BJ (cell line): ENCODE measurements at places on chromosomes 6 and 20. TPM values are rescaled to one million over a fixed set of nuclear protein-coding genes. Genes with fewer than 3 reads are reported as not detected.

MEP1A gene
- not detected in 2 replicates for polyA plus RNA-seq

SRSF6 gene
- 76.1 and 121 TPM in 2 replicates for polyA plus RNA-seq

COL9A3 gene
- 0.21 and 0.34 TPM in 2 replicates for polyA plus RNA-seq

CRISP3 gene
- polyA plus RNA-seq, result not detected in 2 replicates

COL20A1 gene
- not detected in 2 replicates for polyA plus RNA-seq

HRH3 gene
- not detected in 2 replicates for polyA plus RNA-seq

CCN6 gene
- 0.07 TPM in 1 of 2 replicates, not detected in the other for polyA plus RNA-seq

ZNF451 gene
- 12.4 and 25.0 TPM in 2 replicates for polyA plus RNA-seq

VIP gene
- polyA plus RNA-seq, result 0.06 TPM in 1 of 2 replicates, not detected in the other

SS18L1 gene
- polyA plus RNA-seq, result 5.4 and 6.7 TPM in 2 replicates

MUC22 gene
- not detected in 2 replicates for polyA plus RNA-seq

NKX2-2 gene
- not detected in 2 replicates for polyA plus RNA-seq

MAK gene
- polyA plus RNA-seq, result not detected in 2 replicates

CLIC5 gene
- polyA plus RNA-seq, result not detected in 2 replicates

KIAA0408 gene
- 0.86 and 1.6 TPM in 2 replicates for polyA plus RNA-seq

CTNNBL1 gene
- 30.0 and 38.4 TPM in 2 replicates for polyA plus RNA-seq

LPA gene
- polyA plus RNA-seq, result not detected in 2 replicates

BTNL2 gene
- polyA plus RNA-seq, result not detected in 2 replicates

HLA-C gene
- 435 and 776 TPM in 2 replicates for polyA plus RNA-seq

SIRPD gene
- not detected in 2 replicates for polyA plus RNA-seq

OTOR gene
- polyA plus RNA-seq, result not detected in 2 replicates

PI16 gene
- polyA plus RNA-seq, result 0.09 and 0.21 TPM in 2 replicates

TNNC2 gene
- polyA plus RNA-seq, result 0.60 and 0.81 TPM in 2 replicates

CAGE1 gene
- not detected in 2 replicates for polyA plus RNA-seq

OR2J3 gene
- polyA plus RNA-seq, result not detected in 2 replicates

PANK2 gene
- 12.5 and 22.5 TPM in 2 replicates for polyA plus RNA-seq

SLC4A11 gene
- polyA plus RNA-seq, result 0.94 and 1.2 TPM in 2 replicates

LTA gene
- polyA plus RNA-seq, result not detected in 2 replicates

XKR7 gene
- 0.01 TPM in 1 of 2 replicates, not detected in the other for polyA plus RNA-seq

TREML1 gene
- not detected in 2 replicates for polyA plus RNA-seq

ECT2L gene
- not detected in 2 replicates for polyA plus RNA-seq

GPLD1 gene
- 0.22 and 0.47 TPM in 2 replicates for polyA plus RNA-seq

TRIM31 gene
- polyA plus RNA-seq, result not detected in 2 replicates

EBF4 gene
- polyA plus RNA-seq, result 1.2 and 1.9 TPM in 2 replicates

SLC13A3 gene
- polyA plus RNA-seq, result 3.5 and 3.7 TPM in 2 replicates

TMC2 gene
- polyA plus RNA-seq, result not detected in 2 replicates

HLA-DMB gene
- polyA plus RNA-seq, result not detected in 2 replicates

JPH2 gene
- 9.5 and 14.7 TPM in 2 replicates for polyA plus RNA-seq

TRAM2 gene
- polyA plus RNA-seq, result 134 and 146 TPM in 2 replicates

MCCD1 gene
- polyA plus RNA-seq, result not detected in 2 replicates

RBPJL gene
- polyA plus RNA-seq, result not detected in 2 replicates

DOK5 gene
- polyA plus RNA-seq, result 0.26 and 0.33 TPM in 2 replicates

CEP250 gene
- 6.6 and 7.9 TPM in 2 replicates for polyA plus RNA-seq

DCDC2 gene
- polyA plus RNA-seq, result not detected in 2 replicates

TUBE1 gene
- 16.6 and 36.1 TPM in 2 replicates for polyA plus RNA-seq

OR2J2 gene
- not detected in 2 replicates for polyA plus RNA-seq

CGA gene
- polyA plus RNA-seq, result 2.5 and 2.6 TPM in 2 replicates

TFAP2A gene
- polyA plus RNA-seq, result 12.6 and 14.0 TPM in 2 replicates

VSX1 gene
- not detected in 2 replicates for polyA plus RNA-seq

GPR6 gene
- polyA plus RNA-seq, result not detected in 2 replicates

PRR18 gene
- polyA plus RNA-seq, result not detected in 2 replicates
